ENCODE measurements at places on chromosomes 2 and 18. TPM values are rescaled to one million over a fixed set of nuclear protein-coding genes. Genes with fewer than 3 reads are reported as not detected.

Gene OSGEPL1
- 7.2 TPM for total RNA-seq

Gene ZSWIM2
- not detected for total RNA-seq

Gene AMER3
- not detected for total RNA-seq

Gene PLEK
- total RNA-seq = 67.3 TPM

Gene CYS1
- total RNA-seq = 0.60 TPM

DNA sequence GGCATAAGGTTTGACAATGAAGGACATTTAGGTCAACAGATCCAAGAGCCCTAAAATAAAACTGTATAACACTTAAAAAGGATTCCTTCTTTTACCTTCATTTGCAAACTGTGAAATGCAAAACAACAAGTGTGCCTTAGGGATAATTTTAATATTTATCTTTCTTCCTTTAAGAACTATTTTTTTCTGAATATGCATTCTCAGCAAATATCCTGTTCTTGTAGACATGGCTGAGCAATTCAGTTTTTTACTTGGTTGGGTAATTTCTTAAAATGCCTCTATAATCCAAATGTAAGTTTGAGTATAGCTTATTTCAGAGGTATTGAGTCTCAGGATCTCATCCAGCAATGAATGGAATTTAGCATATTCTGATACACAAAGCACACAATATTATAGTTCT is 43.0 kb upstream of the KCNJ3 start:
- no peak overlapping the region for H3K27ac ChIP-seq
- no peaks in the 10 kb centered on the region for H3K36me3 ChIP-seq
- H3K4me1 ChIP-seq = no peaks in the 10 kb centered on the region
- DNase-seq = no peak

DNA sequence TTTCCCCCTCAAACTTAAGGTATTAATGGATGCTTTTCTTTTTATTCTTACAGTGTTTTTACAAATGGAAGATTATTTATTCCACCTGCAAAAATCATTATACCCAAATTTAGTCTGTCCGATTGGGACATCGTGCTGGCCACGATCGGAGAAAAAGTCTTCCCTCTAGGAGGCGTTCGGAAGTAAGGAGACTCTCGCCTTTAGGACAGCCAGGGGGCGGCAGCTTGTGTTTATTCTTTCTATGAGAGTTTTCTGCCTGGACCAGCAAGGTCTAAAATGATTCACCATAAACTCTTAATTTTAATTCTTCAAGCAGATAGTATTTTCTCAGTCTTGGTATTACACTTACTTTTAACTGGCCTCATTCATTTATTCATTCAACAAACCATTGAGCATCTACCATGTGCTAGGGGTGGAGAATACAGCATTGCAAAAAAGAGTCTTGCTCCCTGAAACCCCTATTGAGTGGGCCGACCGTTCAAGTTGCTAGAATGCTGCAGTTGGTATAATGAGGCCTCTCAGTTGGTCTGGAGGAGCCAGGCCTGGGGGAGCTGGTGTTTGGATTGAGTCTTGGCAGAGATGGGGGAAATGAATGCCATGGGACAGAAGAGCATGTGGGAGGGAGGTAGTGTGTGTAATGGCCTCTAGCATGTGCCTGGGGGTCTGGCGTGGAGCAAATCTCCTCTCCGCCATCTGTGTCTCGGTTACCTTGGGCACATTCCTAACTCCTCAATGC is 38.7 kb downstream of the DCDC2C start:
- DNase-seq = no peak
- H3K27me3 ChIP-seq = no peaks in the 10 kb centered on the region
- H3K4me3 ChIP-seq = no peak overlapping the region
- H3K4me1 ChIP-seq = no peaks in the 10 kb centered on the region

DNA sequence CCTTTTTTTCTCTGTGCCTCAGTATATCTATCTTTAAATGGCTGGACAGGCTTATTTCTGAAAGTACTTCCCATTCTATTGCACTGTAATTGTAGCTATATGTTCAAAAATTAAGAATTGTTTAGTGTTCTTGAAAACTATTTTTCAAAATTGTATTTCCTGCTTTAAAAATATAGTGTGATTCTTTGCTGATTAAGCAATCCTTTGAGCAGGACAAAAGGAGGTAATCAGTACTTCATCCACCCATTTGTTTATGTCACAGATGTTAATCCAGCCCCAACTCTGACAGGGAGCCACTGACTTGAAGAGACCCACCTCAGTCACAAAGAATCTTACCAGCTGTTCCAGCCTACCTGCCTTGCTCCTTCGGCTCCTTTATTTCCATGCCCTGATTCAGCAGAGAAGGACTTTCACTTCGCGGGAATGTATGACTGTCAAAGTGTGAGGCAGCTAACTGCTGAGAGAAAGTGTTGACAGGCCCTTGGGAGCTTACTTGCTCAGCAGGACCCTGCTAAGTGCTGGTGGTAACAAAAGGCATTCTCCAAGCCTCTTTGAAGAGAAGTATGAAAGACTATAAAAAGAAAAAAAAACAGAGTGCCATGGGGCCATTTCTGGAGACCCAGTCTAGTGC is 393.3 kb upstream of the CYRIA start:
- H3K4me3 ChIP-seq = no peak overlapping the region
- H3K36me3 ChIP-seq = no peaks in the 10 kb centered on the region
- H3K4me1 ChIP-seq = no peaks in the 10 kb centered on the region
- no peak for DNase-seq

DNA sequence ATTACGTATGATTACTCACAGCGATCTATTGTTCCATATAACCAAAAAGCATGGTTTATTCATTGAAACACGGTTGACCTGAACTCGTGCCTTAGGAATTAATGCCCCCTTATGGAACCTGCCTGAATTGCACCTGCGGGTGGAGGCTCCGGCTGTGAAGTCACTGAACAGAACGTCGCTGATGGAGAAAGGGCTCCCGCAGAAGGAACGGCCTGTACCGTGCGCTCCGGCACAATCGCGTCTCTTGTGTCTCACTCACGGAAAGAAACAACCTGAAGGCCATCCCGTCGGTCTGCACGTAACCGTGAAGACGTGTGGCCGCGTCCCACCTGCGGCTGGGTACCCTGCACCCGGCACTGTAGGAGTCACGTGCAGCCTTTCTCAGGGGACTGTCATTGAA is 133.1 kb downstream of the NFATC1 start:
- H3K4me1 ChIP-seq = peaks cover 9% of the 10 kb centered on the region
- no peak for DNase-seq
- peaks cover 5% of the 10 kb centered on the region for H3K36me3 ChIP-seq
- no peak overlapping the region for H3K27ac ChIP-seq
- H3K27me3 ChIP-seq = no peaks in the 10 kb centered on the region
- no peak overlapping the region for H3K4me3 ChIP-seq

DNA sequence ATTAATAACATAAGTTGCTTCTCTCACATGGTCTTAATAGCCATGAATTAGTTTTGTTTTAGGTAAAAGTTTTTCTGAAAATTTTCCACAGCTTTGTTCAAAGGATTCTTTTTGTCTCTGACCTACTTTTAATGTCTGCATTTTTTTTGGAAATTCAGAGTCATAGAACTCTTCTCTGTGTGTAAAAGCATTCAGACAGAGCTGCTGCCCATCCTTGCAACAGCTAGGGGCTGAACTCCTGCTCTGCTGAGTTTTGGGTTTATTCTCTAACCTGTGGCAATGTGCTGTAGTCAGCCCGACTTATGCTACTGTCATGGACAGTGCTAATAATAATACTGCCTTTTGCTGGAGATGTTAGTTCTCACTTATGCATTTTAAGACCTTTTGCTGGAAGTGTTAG is 44.1 kb downstream of the RALBP1 start:
- no peak overlapping the region for H3K27ac ChIP-seq
- no peaks in the 10 kb centered on the region for H3K4me1 ChIP-seq
- H3K27me3 ChIP-seq = no peaks in the 10 kb centered on the region
- H3K36me3 ChIP-seq = no peaks in the 10 kb centered on the region
- DNase-seq = no peak
- no peak overlapping the region for H3K4me3 ChIP-seq

GRCh38 chr2:120681181-120681580 is 54.5 kb upstream of the GLI2 start:
- DNase-seq = no peak
- H3K27ac ChIP-seq = no peak overlapping the region
- no peak overlapping the region for H3K4me3 ChIP-seq
- no peaks in the 10 kb centered on the region for H3K36me3 ChIP-seq

DNA sequence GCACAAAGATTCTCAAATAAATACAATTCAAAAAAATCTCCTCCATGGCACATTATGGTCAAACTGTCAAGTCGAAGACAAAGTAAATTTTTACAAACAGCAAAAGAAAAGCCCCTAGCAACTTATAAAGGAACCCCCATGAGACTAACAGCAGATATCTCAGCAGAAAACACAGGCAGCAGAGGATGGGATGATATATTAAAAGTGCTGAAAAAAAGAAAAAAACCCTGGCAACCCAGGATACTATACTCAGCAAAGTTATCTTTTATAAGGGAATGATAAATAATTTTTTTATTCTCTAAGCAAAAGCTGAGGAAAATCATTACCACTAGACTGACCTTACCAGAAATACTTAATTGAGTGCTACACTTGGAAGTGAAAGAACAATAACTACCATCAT is 326.4 kb downstream of the CYRIA start:
- no peaks in the 10 kb centered on the region for H3K36me3 ChIP-seq
- no peak overlapping the region for H3K4me3 ChIP-seq
- no peaks in the 10 kb centered on the region for H3K4me1 ChIP-seq
- DNase-seq = no peak

DNA sequence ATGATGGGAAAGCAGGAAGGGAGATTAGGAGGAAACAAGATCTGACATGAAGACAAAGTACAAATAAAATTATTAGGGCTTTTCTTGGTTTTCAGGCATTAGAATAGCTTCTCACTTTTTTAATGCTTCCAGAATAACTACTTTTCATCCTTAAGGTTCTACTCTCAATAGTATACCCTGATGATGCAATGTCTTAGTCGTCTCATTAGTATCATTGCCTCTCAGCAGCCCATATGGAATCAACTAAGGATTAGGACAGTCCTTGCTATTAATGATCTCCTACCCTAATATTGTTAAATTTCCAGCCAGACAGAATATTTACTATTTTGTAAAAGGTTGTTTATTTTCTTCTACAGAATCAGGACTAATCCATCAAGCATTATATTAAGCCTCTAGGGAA is 55.9 kb downstream of the RELCH start:
- no peaks in the 10 kb centered on the region for H3K4me1 ChIP-seq
- no peak overlapping the region for H3K27ac ChIP-seq
- no peak overlapping the region for H3K4me3 ChIP-seq
- H3K36me3 ChIP-seq = peaks cover 40% of the 10 kb centered on the region

GRCh38 chr2:241891988-241892298 is 22.4 kb downstream of the RTP5 start:
- H3K36me3 ChIP-seq = no peaks in the 10 kb centered on the region
- peaks cover 4% of the 10 kb centered on the region for H3K4me1 ChIP-seq
- no peak overlapping the region for H3K4me3 ChIP-seq
- no peak for DNase-seq
- no peak overlapping the region for H3K27ac ChIP-seq

GRCh38 chr2:220999356-220999755 is 572.7 kb downstream of the EPHA4 start:
- DNase-seq = no peak
- H3K27me3 ChIP-seq = no peaks in the 10 kb centered on the region
- no peak overlapping the region for H3K4me3 ChIP-seq
- H3K4me1 ChIP-seq = no peaks in the 10 kb centered on the region

GRCh38 chr18:3180325-3180724 is 39.4 kb downstream of the MYOM1 start:
- H3K27ac ChIP-seq = no peak overlapping the region
- no peaks in the 10 kb centered on the region for H3K36me3 ChIP-seq
- peak; percentile 4 for DNase-seq
- peaks cover 6% of the 10 kb centered on the region for H3K4me1 ChIP-seq
- no peaks in the 10 kb centered on the region for H3K27me3 ChIP-seq
- H3K4me3 ChIP-seq = no peak overlapping the region

- H3K36me3 ChIP-seq = peaks cover 2% of the 10 kb centered on the region
- H3K27ac ChIP-seq = no peak overlapping the region
- no peak overlapping the region for H3K4me3 ChIP-seq
- H3K4me1 ChIP-seq = peaks cover 83% of the 10 kb centered on the region
- DNase-seq = no peak
- no peaks in the 10 kb centered on the region for H3K27me3 ChIP-seq
Observed at GRCh38 chr2:10327896-10328669, 25.4 kb downstream of the HPCAL1 start.

DNA sequence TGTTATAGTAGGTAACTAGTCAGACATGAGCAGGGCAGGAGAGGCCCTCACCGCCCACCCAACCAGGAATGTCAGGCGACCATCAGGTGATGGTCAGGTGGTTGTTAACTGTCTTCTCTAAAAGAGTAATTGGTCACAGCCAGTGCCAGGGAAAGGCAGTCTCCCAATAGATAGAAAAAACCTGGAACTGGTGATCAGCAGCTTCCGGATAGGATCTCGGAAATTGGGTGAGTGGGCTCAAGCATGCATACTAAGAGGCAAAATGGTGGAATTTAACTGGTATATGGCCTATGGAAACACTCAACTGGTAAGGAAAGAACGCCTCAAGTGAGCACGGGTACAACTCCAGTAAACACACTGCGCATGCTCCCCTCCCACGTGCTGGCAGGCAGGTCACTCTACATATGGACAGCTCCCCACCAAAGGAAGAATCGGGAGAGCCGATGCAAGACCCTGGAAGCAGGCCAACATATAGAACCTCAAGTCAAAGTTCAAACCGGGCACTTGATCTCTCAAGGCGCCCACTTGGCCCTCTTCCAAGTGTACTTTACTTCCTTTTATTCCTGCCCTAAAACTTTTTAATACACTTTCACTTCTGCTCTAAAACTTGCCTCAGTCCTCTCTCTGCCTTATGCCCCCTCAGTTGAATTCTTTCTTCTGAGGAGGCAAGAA is 43.5 kb upstream of the TMEM131 start:
- no peak for DNase-seq
- peaks cover 33% of the 10 kb centered on the region for H3K27me3 ChIP-seq
- H3K4me3 ChIP-seq = no peak overlapping the region
- no peak overlapping the region for H3K27ac ChIP-seq

DNA sequence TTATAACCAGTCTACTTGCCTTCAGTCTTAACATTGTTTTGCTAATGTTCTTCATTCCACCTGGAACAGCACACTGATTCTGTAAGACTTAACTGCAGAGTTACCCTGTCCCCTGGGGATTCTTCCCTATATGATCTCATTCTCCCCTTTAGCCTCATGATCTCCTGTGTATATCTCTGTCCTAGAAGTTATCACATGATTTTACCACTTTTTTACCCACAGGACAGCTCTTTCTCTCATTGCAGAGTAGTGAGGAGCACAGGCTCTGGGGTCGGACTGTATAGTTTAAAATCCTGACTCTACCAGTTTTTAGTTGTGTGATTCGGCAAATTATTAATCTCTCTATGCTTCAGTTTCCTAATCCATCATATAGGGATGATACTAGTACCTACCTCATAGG is 14.2 kb upstream of the EXOC6B start:
- no peak for DNase-seq
- H3K4me3 ChIP-seq = no peak overlapping the region
- no peaks in the 10 kb centered on the region for H3K27me3 ChIP-seq
- no peaks in the 10 kb centered on the region for H3K36me3 ChIP-seq
- no peak overlapping the region for H3K27ac ChIP-seq

DNA sequence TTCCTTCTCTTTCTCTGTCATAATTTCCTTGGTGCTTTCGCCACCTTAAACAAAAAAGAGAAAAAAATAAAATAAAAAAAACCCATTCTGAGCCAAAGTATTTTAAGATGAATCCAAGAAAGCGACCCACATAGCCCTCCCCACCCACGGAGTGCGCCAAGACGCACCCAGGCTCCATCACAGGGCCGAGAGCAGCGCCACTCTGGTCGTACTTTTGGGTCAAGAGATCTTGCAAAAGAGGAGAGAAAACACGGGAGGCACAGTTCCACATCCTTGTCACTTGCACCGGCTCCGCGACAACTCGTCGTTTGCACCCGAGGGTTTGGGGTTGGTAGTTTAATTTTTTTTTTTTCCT is 1.8 kb upstream of the SP9 start:
- H3K27ac ChIP-seq = no peak overlapping the region
- peaks cover 21% of the 10 kb centered on the region for H3K4me1 ChIP-seq
- no peak overlapping the region for H3K4me3 ChIP-seq
- no peaks in the 10 kb centered on the region for H3K36me3 ChIP-seq

All from left lung (tissue), 14 donors.